Vagina (tissue), 2 donors: ENCODE measurements at places on chromosomes 4 and X. TPM values are rescaled to one million over a fixed set of nuclear protein-coding genes. Genes with fewer than 3 reads are reported as not detected.

GRCh38 chrX:155068165-155068564, 2.8 kb downstream of the CMC4 start:
- no peak for DNase-seq

GRCh38 chr4:3495204-3495975, 32.3 kb downstream of the DOK7 start:
- no peak for DNase-seq

SAGE1 gene
- total RNA-seq: not detected

FGF5 gene
- not detected for total RNA-seq

GRCh38 chr4:174260099-174260498, 23.4 kb downstream of the FBXO8 start:
- DNase-seq: no peak

GRCh38 chrX:9315086-9315485, 149.8 kb upstream of the TBL1X start:
- no peak for DNase-seq

DNA sequence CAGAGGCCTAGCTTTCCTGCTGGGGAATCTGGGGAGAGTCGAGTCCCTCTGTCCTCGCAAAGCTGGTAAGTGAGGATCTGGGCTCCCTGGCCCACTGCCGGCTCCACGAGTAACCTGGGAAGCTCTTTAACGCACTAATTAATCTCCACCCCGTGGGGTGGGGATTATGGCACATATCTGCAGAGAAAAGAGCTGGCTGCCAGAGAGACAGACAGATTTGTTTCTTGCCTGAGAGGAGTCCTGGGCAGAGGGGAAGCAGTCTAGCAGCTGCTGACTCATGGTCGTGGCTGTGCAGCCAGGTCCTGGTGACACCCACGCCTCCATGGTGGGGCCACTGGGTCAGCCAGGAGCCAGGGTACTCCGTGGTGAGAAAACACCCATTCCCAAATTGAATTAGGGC, 14.0 kb downstream of the SORCS2 start:
- no peak for DNase-seq

DNA sequence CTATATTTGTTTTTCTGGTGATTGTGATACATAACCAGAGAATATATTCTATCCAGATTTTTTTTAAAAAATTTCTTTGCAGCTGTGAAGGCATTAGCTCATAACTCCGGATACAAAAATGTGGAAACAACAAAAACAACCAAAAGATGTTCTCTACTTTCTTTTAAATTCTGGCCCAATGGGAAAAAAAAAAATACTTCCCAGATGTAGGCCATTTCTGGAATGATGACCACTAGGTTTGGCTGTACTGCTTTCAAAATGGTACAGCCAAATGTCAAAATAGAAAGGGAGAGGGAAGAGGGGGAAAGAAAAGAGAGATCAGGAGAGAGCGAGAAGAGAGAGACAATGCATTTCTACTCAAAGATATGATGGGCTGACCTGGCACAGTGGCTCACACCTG, 14.6 kb downstream of the ANOS1 start:
- no peak for DNase-seq

GRCh38 chrX:55127692-55128091, 38.9 kb downstream of the PAGE2 start:
- DNase-seq: no peak

- no peak for DNase-seq
These were observed 157.1 kb downstream of the VEGFC start for GRCh38 chr4:176635372-176636261.

DNA sequence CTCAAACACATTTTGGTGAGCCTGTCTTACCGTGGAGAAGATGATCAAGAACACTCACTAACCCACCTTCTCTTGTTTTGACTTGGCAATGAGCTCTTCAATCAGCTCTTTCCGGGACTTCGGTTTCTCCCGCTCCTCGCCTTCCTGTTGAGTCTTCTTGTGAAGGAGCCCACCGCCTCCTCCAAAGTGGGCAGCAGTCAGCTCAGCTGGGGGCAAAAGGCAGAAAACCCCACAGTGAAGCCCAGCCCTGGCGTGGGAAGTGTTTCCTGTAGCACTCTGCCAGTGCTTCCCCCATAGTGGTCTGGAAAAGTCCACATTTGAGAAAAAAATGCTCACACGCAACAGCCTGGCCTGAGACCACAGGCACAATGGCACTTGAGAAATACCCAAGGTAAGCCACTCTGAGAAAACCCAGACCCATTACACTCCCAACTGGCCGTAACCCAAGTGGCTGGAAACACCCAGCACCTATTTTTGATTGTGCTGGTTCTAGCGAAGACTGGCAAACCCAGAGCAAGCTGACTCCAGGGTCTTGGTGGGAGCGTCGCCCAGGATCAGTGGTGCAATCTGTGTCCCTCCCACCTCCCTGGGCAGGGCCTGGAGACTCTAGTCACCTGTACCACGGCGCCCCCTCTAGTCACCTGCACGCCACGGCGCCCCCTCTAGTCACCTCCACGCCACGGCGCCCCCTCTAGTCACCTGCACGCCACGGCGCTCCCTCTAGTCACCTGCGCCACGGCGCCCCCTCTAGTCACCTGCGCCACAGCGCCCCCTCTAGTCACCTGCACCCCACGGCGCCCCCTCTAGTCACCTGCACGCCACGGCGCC, 8.6 kb downstream of the NOP14 start:
- peak; percentile 76 for DNase-seq

CT45A1 gene
- total RNA-seq: not detected

AMBN gene
- total RNA-seq: not detected

DNA sequence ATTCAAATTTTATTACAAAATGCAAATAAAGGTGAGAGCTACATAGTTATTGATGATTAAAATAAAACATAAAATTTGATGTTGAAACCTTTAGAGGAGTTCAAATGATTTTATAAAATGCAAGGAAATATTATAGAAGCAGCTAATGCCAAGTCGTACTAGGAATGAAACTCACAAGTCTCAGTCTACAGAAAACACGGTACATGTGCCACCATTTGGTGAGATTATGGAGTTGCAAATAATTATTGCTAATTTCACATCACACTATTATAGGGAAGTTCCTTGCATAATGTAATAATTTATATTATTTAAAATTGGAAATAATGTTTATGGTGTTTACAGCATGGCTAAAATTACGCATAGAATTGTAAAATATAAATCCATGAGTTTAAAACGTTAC, 1601.7 kb upstream of the TENM3 start:
- DNase-seq: no peak

PQBP1 gene
- 67.5 TPM for total RNA-seq

- DNase-seq: no peak
These were observed 82.1 kb downstream of the TASL start for GRCh38 chrX:30495468-30495867.

DNA sequence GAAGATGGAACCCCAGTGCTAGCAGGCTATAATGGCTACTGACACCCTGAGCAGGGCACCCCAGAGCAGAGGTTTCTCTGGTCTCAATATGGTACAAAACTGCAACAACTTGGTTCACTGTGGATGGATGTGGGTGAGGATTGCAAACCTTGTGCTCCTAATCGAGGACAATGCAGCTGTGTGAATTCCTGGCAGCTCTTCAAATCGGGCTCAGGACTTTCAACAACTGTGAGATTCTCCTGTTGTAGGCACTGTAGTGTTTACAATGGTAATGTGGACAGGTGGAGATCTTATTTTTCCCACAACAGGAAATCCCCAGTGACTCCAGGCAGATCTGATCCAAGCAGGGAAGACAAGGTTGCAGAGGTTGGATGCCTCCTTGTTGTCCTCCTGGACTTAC, 101.5 kb downstream of the RCHY1 start:
- DNase-seq: no peak

GRCh38 chr4:82784681-82785610, 13.7 kb downstream of the SCD5 start:
- peak; percentile 37 for DNase-seq

- no peak for DNase-seq
These were observed 28.1 kb upstream of the SPON2 start for GRCh38 chr4:1200425-1201035.

- no peak for DNase-seq
These were observed 12.3 kb upstream of the UCP1 start for GRCh38 chr4:140581078-140581477.

- no peak for DNase-seq
These were observed 37.9 kb upstream of the SEC24B start for GRCh38 chr4:109395694-109396093.

- no peak for DNase-seq
These were observed 59.7 kb upstream of the IQSEC2 start for GRCh38 chrX:53340852-53341645.

- DNase-seq: no peak
These were observed 49.6 kb downstream of the PROM1 start for GRCh38 chr4:16034010-16034748.

DNA sequence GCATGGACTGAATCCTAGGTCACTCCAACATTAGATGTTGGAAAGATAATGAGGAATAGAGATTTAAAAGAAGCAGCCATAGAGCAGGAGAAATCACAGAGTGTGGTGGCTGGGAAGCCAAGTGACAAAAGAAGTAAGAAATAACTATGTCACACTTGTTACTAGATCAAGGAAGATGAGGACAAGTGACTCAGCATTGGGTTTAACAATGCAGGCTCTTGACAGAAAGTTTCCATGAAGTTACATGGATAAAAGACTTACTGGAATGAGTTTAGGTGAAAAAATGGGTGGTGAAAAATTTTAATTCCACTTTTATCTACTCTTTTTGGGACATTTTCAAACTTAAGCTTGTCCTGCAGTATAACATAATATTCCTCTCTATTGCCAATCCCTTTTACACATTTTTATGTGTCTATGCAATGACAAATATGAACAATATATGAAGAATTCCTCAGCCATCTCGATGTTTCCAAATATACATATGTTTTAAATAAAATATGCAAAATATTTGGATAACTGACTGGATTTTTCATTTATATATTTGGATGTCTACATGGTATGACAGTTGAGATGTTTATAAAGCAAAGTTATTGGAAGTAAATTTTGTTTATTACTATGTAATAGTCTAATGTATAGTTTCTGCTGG, 462.6 kb downstream of the IL15 start:
- no peak for DNase-seq

GRCh38 chr4:114694770-114695169, 96.2 kb downstream of the UGT8 start:
- no peak for DNase-seq

DNA sequence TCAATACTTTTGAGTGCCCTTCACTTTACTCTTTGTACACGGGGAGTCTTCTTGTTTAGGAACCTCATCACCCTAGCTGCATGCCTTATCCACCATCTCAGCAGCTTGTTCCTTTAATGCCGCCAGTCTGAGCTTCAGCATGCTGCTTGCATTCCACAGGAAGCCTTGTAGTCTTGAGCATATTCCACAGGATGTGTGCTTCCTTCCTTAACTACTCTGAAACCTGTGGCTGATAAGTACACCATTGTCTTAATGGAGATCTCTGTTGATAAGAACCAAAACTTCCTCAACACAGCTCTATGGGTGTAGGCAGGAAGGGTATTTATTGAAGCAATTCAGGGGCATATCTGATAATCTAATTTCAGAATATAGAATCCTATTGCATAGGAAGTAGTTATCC, 24.4 kb upstream of the CCNI start:
- no peak for DNase-seq

DNA sequence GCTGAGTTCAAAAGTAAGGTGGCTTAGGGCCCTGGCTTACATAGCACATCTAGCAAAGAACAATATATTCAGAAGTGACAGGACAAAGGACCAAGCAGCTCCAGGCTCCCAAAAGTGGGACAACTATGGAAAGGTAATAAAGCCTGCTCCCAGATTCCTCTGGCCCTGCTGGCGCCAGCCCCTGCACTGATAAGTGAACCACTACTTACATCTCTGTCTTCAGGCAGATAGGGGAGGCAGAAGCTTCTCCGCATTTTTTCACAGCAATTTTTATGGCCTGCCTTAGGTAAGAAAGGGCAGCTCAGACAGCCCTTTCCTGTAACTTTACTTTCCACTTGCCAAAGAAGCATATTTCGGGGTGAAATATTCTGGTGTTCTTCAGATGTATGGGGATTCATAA, 83.9 kb downstream of the MTNR1A start:
- DNase-seq: no peak

DNA sequence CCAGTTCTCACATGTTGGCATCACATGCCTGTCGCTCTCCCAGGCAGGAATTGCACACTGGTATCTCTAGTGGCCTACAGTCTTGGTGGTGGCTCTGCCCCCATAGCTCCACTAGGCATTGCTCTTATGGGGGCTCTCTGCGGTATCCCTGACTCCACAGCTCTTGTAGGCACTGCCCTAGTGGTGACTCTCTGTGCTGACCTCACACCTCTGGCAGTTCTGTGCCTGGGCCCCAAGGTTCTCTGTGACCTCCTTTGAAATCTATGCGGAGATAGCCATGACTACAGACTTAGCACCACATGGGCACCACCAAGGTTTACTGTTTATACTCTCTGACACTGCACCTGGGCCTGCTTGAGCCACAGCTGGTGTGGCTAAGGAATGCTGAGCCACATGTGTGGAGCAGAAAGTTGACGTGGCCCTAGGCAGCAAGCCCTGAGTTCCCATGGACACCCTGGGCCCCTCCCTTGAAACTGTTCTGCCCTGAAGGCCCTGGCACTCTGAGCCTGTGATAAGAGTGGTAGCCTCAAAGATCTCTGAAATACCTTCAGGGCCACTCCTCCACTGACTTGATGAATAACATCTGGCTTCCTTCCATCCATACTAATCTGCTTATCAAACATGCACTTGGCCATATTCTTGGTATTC, 8.0 kb downstream of the SLC9B1 start:
- no peak for DNase-seq

GRCh38 chr4:151952137-151952536, 191.3 kb upstream of the GATB start:
- DNase-seq: no peak

- no peak for DNase-seq
These were observed 9.4 kb upstream of the CDS1 start for GRCh38 chr4:84573385-84574068.

DNA sequence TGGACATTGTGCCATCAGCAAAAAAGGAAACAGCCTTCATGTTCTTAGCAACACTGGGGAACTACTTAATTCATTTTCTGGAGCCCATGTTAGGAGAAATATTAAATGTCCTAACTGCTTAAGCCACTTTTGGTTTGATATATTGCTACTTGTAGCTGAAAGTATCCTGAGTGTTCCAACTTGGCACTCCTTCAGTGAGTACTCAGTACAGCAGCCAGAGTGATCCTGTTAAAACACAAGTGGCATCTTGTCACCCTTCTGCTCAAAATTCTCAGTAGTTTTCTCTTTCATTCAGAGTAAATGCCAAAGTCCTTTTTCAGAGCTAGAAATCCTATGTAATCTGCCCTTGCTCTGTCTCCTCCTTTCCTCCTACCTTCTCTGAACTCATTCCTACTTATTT, 522.0 kb downstream of the GRID2 start:
- no peak for DNase-seq

DNA sequence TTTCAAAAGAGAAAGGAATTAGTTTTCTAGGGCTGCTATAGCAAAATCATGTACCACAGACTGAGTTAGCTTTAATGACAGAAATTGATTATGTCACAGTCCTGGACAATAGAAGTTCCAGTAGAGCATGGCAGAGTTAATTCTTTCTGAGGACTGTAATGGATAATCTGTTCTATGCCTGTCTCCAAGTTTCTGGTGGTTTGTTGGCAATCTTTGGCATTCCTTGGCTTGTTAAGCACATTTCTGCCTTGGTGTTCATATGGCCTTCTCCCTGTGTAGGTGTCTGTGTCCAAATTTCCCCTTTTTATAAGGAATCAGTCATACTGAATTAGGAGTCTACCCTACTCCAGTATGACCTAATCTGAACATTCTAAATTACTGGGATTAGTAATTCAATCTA, 336.1 kb upstream of the PABPC4L start:
- DNase-seq: no peak

- DNase-seq: no peak
These were observed 31.2 kb downstream of the RNF175 start for GRCh38 chr4:153728660-153729059.
